AG04449 (cell line): ENCODE measurements at places on chromosomes 13 and 19.

GRCh38 chr13:86862137-86862536, 809.0 kb upstream of the SLITRK5 start:
- no peak for DNase-seq

DNA sequence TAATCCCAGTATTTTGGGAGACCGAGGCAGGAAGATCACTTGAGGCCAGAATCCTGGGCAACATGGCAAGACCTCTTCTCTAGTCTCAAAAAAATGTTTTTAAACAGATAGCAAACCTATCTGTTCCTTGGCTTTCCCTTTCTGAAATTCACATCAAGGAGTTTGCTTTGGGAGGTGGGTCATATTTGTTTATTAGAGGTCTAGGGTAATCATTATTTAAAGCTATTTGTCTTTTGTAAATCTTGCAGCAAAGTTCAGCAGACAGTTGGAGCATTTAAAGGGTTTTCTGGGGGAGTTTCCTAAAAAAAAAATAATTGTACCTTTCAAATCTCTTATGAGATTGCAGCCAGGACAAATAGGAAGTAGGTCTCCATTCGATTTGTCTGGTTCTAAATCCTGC, 17.5 kb downstream of the PPP5C start:
- no peak for DNase-seq

DNA sequence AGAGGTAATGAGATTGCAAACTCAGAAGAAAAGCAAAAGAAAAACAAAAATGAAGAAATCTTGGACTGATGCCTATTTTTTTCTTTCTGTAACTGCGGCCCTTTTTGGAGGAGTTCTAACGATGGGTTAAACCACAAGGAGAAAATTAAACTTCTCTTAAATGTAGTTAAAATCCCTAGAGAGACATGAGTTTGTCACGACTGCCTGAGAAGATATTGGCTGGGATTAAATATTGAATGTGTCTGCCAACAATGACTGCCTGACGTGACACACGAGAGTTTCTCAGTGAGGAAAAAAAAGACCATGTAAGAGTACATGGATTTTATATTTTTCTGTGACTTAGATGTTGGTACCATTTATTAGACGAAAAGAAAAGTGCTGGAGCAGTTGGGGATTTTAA, 1013.4 kb downstream of the PCDH9 start:
- DNase-seq = no peak

- DNase-seq = no peak
These were observed 22.8 kb downstream of the ERICH6B start for GRCh38 chr13:45592758-45593157.

GRCh38 chr19:47247308-47247990, 8.9 kb upstream of the CCDC9 start:
- DNase-seq = no peak
